ENCODE measurements at places on chromosomes 3 and 15.

- no peak for DNase-seq
These were observed 79.7 kb upstream of the ZNF280D start for GRCh38 chr15:56812961-56813360.

DNA sequence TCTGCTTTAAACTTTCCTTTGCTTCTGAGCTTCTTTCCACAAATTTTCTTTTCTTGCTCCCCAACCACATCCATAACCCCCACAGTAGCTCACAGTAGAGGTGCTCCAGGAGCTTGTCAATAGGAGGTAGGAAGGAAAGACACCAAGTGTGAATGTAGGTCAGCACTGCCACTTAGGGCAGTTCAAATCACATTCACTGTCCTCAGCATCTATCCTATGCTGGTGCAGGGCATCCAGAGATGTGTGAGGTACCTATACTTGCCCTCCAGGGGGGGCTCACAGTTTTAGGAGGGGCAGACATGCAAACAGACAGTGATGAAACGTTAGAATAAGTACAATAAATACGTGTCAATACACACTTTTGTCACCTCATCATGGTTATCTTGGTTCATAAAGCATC, 1.5 kb upstream of the SPSB4 start:
- no peak for DNase-seq

DNA sequence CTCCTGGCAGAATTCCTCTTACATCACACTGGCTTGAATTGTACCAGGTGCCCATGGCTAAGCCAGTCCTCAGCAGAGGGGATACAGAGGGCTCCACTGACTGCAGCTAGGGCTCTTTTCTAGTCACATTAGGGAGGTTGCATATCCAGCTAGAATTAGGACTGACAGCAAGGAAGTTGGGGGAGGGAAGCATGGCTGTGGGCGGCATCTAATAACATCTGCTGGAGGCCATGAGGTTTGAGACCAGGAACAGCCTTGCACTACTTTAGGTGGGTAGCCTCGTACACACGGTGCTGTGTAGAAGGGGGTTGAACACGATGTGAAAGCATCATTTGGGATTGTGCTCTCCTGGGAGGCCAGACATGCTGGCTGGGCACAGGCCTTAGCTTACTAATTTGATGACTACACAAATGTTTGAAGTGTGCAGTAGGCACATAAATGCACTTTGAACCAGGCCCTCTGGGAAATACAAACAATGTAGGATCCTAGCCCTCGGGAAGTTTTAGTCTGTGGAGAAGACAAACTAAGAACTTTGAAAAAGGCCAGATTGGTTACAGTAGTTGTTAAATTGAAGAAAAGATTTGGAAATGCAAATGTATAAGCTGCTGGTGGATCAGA, 30.2 kb downstream of the CHCHD6 start:
- DNase-seq = no peak

GRCh38 chr3:196619223-196619622, 20.3 kb upstream of the NRROS start:
- DNase-seq = no peak

DNA sequence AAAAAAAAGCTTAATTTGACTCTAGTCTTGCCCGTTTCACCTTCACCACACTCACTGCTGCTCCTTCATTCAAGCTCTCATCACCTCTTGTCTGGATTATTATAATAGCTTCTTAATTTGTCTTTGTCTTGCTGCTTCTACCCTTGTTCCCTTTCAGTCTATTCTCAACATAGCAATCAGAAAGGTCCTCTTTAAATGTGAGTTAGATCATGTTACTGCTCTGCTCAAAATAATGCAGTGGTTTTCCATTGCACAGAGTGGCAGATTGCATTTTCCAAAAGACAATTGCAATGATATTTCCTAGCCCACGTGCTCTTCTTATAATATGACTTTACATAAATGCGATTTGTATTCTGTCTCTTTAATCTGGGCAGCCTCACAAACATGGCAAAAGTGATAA, 174.6 kb downstream of the ALDH1A2 start:
- no peak for DNase-seq

GRCh38 chr15:29103824-29104565, 165.6 kb downstream of the NSMCE3 start:
- no peak for DNase-seq

All from A172 (cell line).